Dermis lymphatic vessel endothelial cell (primary cell): ENCODE measurements at places on chromosomes 5 and 9. TPM values are rescaled to one million over a fixed set of nuclear protein-coding genes. Genes with fewer than 3 reads are reported as not detected.

Gene CTSV
- 0.26 and 0.33 TPM in 2 replicates for total RNA-seq

Gene PPP2R2B
- not detected in 2 replicates for total RNA-seq

Gene PRR7
- total RNA-seq, result 1.3 and 1.6 TPM in 2 replicates

Gene KIF4B
- 0.33 and 0.69 TPM in 2 replicates for total RNA-seq

Gene IFNB1
- total RNA-seq, result not detected in 2 replicates

Gene SPAAR
- 1.0 and 1.4 TPM in 2 replicates for total RNA-seq

Gene NIPBL
- 28.9 and 33.9 TPM in 2 replicates for total RNA-seq

Gene TAF11L10
- not detected in 2 replicates for total RNA-seq

Gene STK32A
- total RNA-seq, result 0.09 TPM in 1 of 2 replicates, not detected in the other

Gene RNF130
- 43.6 and 45.3 TPM in 2 replicates for total RNA-seq

Gene NPR3
- 0.26 and 1.5 TPM in 2 replicates for total RNA-seq

Gene UIMC1
- total RNA-seq, result 38.3 and 39.3 TPM in 2 replicates

Gene BSPRY
- not detected in 2 replicates for total RNA-seq

Gene DMRT2
- total RNA-seq, result not detected in 2 replicates

Gene SHLD3
- total RNA-seq, result 3.3 and 3.8 TPM in 2 replicates

Gene CDO1
- 0.43 and 1.7 TPM in 2 replicates for total RNA-seq

Gene ZNF658
- 5.0 and 6.2 TPM in 2 replicates for total RNA-seq

Gene GCNT1
- total RNA-seq, result 3.6 and 9.3 TPM in 2 replicates

Gene DMRT1
- not detected in 2 replicates for total RNA-seq

Gene GNA14
- total RNA-seq, result 15.3 and 20.5 TPM in 2 replicates

Gene PROP1
- not detected in 2 replicates for total RNA-seq

Gene LCN9
- not detected in 2 replicates for total RNA-seq

Gene NCS1
- total RNA-seq, result 4.0 and 5.4 TPM in 2 replicates

Gene CCDC107
- 11.4 and 15.2 TPM in 2 replicates for total RNA-seq

Gene SLC1A3
- total RNA-seq, result 0.11 TPM in 1 of 2 replicates, not detected in the other
